ENCODE measurements at places on chromosomes 6 and 20. TPM values are rescaled to one million over a fixed set of nuclear protein-coding genes. Genes with fewer than 3 reads are reported as not detected.

The GSTA4 gene
- total RNA-seq, result 46.3 TPM

- DNase-seq, result no peak
Observed at GRCh38 chr6:110939429-110940200, 18.9 kb upstream of the GTF3C6 start.

- DNase-seq, result peak; percentile 74
Observed at GRCh38 chr6:154909821-154910220, 85.3 kb upstream of the TIAM2 start.

GRCh38 chr6:51841626-51842025 is 245.8 kb downstream of the PKHD1 start:
- no peak for DNase-seq

DNA sequence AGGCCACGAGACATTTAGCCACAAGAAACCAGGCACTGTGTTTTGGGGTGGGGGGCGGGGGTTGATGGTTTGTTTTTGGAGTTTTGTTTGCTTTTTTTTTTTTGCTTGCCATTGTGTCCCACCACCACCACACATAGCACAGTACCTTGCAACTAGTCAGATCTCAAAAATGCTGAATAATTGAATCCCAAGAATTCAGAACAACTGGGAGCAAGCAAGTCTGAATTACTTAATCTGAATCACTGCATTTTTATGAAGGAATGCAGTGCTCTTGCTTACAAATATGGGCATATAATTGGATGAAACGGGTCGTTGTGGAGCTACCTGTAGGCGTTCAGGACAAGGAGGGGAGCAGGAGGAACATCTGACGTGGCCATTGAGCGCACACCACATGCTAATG is 151.5 kb upstream of the CDYL start:
- no peak for DNase-seq

DNA sequence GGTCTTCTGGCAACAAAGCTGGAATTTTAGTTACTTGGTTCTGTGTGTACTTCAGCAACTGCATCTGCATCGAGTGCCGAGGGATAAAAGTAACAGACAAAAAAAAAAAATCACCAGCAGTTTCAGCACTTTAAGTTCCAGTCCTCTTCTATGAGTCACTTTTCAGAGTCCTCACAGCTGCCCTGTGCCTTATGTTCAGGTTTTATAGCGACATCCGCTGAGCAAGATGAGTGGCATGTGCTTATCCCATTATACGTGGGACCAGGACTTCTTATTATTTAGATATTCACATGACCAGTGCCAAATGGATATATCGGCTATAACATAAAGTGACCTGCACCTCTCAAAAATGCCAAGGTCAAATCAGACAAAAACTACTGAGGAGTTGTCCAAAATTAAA is 242.9 kb downstream of the FOXA2 start:
- DNase-seq, result no peak

DNA sequence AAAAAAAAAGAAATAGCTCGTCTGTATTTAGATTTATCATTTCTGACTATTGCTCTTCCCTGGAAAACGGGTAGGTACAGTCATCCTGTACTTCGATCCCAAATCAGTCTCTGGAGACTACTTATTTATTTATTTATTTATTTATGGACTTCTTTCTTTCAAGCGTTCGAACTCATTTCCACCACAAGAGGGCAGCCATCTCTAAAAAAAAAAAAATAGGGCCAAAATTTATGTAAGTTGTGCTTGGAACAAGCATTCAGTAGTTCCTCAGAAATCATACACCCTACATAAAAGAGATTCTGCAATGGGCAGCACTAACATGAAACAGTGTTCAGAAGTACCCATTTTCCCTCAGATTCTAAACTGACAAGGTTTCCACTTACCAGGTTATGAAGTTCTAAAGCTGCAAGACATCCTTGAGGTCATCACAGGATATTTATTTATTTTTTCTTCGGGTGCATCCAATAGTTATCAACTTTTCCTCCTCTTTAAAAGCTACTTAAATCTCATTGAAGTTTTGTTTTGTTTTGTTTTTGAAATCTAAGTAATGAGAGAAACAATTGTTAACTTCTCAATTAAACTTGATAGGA is 1.9 kb upstream of the BMP2 start:
- DNase-seq, result peak; percentile 87

The XKR7 gene
- not detected for total RNA-seq

The VGLL2 gene
- not detected for total RNA-seq

The TPD52L1 gene
- total RNA-seq, result 21.7 TPM

- DNase-seq, result no peak
Observed at GRCh38 chr6:3429211-3429610, 27.6 kb downstream of the SLC22A23 start.

DNA sequence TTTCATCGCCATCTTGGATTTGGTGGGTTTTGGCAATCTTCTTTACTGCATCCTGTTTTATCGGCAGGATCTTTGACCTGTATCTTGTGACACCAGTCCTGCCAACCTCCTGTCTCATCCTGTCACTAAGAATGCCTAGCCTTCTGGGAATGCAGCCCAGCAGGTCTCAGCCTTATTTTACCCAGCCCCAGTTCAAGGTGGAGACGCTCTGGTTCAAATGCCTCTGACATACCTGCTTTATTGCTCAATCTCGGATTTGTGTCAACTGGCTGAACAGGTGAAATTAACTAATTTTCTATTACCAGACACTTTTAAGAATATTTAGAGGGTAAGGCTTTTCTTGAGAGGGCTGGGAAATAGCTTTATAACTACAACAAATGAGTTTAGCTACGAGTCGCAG is 102.5 kb downstream of the SASH1 start:
- DNase-seq, result no peak

- DNase-seq, result peak; percentile 30
Observed at GRCh38 chr6:129672341-129672682, 37.7 kb downstream of the ARHGAP18 start.

GRCh38 chr6:137919837-137920730 is 53.0 kb downstream of the TNFAIP3 start:
- DNase-seq, result no peak

- DNase-seq, result no peak
Observed at GRCh38 chr20:62550087-62550632, 74.4 kb upstream of the GATA5 start.

DNA sequence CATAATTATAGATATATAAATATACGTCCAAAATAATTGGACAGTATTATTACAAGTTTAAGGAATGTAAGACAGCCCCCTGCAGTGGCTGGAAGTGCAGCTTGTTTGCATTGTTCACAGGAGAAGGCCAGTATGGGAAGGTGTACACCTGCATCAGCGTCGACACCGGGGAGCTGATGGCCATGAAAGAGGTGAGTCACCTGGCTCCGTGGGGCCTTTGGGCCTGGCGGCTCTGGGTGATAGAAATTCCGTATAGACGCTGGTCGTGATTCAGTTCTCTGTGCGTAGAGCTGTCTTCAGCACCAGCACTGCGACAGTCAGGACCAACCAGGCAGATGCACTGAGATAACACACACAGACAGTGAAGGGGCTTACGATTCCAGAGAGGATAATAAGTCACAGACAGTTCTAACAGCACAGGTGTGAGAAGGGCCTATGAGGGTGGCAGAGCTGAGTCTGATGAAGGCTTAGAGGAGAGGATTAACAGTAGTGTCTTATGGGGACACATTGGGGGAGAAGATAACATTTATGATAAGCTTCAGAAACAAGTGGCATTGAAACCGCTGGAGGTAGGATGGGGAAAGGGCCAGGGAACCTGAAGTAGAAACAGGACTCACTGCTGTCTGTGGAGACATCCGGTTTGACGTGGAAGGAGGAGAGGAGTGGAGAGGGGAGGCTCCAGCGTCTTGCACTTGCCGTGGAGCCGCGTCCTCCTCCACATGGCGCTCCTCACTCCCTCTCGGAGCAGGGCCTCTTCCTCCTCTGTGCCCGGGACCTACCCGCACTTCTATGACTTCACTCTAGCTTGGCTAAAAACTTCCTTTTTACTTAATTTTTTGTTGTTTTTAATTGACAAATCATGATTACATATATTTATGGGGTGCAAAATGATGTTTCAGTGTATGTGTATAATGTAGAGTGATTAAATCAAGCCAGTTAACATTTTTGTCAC is 116.5 kb downstream of the MAP3K4 start:
- DNase-seq, result no peak

The ZNF335 gene
- total RNA-seq, result 20.9 TPM

The FILIP1 gene
- 5.5 TPM for total RNA-seq

The CRIP3 gene
- total RNA-seq, result not detected

DNA sequence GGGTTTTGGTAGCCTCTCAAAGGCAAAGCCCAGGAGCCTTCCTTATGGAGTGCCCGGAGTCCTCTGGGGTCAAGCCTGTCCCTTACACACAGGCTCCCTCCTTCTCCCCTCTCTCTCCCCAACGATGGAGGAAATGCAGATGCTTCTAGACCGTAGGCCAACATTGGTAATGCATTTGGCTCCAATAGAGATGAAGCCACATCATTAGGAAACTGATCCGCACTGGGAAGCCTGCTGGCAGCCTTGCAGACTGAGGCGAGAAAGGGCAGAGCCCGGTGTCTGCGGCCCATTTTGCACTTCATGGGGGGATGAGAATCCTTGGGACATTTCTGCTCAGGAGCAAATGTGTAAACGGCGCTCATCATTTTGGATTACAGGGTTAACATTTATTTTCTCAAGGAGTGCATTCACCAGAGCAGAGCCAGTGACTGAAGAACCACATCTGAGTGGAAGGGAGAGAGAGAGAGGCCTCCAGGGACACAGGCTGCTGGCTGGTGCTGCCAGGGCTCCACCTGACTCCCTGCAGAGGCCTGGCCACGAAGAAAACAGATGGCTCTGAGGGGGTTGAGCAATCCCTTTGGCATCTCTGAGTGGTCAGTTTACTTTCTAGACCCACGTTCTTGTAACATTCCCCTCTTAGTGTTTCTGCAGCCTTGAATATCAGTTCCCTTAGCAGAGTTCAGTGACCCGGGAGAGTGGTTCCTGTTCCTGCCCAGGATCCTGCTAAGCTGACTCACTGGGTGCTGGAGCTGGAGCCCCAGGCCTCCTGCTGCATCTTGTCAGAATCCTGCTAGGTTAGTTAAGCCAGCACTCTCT is 4.4 kb upstream of the CST3 start:
- DNase-seq, result peak; percentile 89

GRCh38 chr6:92201618-92202017 is 1217.7 kb downstream of the EPHA7 start:
- DNase-seq, result no peak

GRCh38 chr6:153150752-153151440 is 19.8 kb upstream of the RGS17 start:
- DNase-seq, result no peak

The MATN4 gene
- not detected for total RNA-seq

The E2F1 gene
- total RNA-seq, result 23.7 TPM

GRCh38 chr6:127761084-127761483 is 139.8 kb downstream of the THEMIS start:
- no peak for DNase-seq

- DNase-seq, result no peak
Observed at GRCh38 chr6:142413111-142413510, 111.3 kb downstream of the ADGRG6 start.

The SEL1L2 gene
- not detected for total RNA-seq

GRCh38 chr6:110654096-110654820 is 161.0 kb downstream of the CDK19 start:
- no peak for DNase-seq

The MANEA gene
- 24.9 TPM for total RNA-seq

DNA sequence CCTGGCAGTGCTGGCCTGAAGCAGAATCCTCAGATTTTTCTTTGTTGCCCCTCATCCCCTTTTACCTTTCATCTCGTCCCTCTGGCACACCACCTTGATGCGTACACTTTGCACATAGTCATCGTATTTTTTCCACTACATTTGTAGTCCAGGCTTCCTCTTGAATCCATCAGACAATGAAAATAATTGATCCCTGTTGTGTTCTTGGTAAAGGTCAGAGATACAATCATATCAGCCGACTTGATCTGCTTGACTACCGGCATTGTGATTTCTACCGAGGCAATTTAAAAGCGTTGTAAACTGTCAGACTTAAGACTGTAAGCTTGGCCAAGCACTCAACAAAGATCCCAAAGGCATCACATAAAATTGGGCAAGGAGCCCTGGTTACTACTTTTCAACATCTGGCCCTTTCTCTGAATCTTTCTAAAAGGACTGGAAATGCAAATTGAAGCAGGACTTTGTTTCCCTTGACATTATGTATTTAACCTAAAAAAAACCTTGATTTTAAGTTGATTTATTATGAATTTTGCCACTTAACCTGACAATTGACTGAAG is 512.6 kb downstream of the LMBRD1 start:
- DNase-seq, result no peak

- no peak for DNase-seq
Observed at GRCh38 chr6:84119277-84119676, 85.7 kb downstream of the MRAP2 start.

DNA sequence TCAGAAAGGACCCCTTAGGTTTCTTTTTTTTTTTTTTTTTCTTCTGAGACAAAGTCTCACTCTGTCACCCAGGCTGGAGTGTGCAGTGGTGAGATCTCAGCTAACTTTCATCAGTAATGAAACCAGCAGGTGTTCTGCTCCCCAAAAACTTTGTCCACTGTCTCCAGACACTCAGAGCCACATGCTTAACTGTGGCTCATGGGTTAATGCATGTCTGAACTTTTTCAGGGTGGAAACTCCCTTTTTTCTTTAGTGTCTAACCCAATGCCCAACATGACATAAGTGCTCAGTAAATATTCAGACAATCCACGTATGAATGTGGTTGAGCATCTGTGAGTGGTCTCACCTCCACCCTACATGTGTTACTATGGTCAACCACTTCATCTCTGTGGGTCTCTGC is 45.4 kb downstream of the MYB start:
- no peak for DNase-seq

DNA sequence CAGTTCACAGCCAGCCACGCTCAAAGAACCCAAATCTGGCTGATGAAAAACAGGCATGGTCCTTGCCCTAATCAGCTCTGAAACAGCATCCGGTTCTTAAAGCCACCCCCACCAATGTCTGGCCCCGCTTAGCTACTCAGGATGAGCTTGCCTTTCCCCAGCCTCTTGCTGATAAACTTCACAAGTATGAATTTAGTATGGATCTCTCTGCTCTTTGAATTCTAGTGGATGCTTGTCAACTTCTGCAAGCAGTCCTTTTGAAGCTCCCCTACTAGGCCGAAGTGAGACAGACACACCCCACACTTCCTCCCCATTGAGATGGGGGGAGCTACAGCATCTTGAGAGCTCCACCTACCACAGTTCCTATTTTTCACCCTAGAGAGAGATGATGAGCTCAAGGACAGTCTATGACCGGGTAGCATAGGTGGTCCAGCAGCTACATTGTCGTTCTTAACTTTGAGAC is 36.7 kb downstream of the EBF4 start:
- DNase-seq, result peak; percentile 6

The NR2E1 gene
- not detected for total RNA-seq

- DNase-seq, result peak; percentile 92
Observed at GRCh38 chr6:3797231-3798054, 45.9 kb upstream of the PXDC1 start.

The CLIC5 gene
- total RNA-seq, result not detected

- DNase-seq, result no peak
Observed at GRCh38 chr20:52422574-52423336, 231.2 kb upstream of the ZFP64 start.

DNA sequence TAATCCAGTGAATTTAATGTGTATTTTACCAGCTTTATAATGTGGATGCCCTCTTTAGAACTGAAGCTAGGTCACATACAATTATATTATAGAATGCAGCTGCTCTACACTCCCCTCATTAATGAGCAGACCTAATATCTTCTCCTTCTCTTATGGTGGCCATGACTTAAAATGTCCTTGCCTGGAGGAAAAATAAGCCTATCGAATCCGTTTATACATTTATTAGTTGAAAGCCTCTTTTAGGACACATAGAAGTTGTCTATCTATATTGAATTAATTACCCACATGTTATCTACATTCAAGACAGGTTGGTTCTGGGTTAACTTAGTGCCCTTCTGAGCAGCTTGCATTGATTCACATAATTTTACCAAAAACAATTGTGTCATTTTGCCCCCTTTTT is 1716.8 kb downstream of the HACE1 start:
- DNase-seq, result no peak

The OTOR gene
- total RNA-seq, result not detected

The FRK gene
- total RNA-seq, result 2.0 TPM

Data from fibroblast of the aortic adventitia (primary cell).